A673 (cell line): ENCODE measurements at places on chromosomes 13 and 19. TPM values are rescaled to one million over a fixed set of nuclear protein-coding genes. Genes with fewer than 3 reads are reported as not detected.

DNA sequence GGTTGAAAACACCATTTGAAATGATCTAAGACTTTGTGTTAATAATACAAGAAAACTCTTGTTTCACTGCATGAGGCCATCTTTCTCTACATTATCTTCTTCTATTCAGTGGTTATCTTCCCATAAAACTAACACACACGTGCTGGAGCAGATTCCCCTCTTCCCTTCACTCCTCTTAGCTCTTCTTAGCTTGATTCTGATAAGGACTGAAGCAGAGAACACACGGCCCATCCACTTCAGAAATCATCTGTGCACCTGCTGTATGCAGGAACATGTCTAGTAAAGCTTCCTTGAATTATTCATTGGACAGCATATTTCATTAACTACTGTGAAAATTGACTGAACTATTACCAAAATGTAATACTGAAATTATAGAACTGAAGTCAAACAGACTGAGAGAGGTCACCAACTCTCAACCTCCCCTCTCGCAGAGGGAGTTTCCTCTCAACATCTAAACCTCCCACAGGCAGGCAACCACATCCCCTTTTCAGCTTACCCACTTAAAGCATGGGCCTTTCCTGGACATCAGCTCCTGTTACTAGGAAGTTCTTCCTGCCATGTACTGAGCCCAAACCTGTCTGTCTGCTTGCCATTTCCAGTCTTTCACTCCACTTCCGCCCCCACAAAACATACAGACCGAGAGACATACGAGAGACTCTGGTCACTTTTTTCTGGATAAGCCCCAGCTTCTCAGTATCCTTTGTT is 113.9 kb downstream of the CRYL1 start:
- DNase-seq: no peak

GRCh38 chr13:51767100-51767499 is 36.9 kb downstream of the DHRS12 start:
- peak; percentile 28 for DNase-seq

Gene HOMER3
- 23.9 and 31.0 TPM in 2 replicates for total RNA-seq

Gene C19orf25
- 35.0 and 37.1 TPM in 2 replicates for total RNA-seq

Gene MAST1
- total RNA-seq: 22.2 and 26.7 TPM in 2 replicates

GRCh38 chr13:48571126-48571913 is 38.4 kb upstream of the RCBTB2 start:
- no peak for DNase-seq
